Skeletal muscle cell (primary cell): ENCODE measurements at places on chromosomes 6 and 20.

- no peak for DNase-seq
These were observed 308.1 kb downstream of the CDH26 start for GRCh38 chr20:60266177-60266823.

DNA sequence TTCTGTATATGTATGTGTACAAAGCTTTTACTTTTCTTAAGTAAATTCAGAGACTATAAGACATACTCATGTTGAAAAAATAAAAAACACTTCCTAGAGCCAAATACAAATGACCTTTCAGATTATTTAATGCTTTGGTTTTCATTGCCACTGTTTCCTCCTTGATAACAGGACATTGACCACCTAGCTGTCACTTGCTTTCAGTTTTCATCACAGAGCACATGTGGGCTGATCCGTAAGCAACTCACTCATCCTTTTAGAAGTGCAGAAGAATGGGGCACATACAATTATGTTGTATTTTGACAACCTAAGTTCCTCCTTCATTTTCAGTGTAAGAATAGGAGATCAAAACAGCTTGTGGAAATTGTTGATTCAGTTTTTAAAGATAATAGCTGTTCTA is 6.2 kb downstream of the ZBTB2 start:
- DNase-seq, result no peak

DNA sequence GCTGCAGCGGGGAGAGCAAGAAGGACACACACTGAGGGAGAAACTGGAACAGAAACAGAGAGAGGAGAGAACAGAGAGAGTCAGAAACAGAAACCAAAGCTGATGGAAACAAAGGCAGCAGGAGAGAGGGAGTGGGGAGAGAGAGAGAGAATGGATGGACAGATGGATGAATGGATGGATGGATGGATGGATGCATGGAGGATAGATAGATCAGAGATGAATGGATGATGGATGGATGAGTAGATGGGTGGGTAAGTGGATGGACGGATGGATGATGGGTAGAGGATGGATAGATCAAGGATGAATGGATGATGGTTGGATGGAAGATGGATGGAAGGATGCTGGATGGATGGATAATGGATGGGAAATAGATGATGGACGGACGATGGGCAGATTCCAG is 35.0 kb upstream of the PHACTR3 start:
- DNase-seq, result no peak

DNA sequence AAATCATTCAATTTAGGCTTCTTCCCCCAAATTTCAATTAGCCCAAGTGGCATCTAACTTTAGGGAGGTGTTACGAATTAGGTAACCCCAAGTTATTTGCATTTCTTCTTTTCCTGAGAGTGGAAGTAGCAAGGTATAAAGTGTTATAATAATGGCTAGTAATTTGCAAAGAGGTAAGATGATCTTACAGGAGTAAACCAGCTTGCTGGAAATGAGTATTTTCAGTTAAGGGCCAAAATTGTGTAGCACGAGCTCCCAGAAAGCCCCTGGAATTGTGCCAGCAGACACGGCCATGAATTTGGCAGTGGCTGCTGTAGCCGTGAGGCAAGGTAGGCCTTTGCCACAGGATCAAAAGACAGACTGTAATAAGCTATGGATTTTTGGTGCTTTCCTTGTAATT is 38.0 kb downstream of the CITED2 start:
- no peak for DNase-seq

DNA sequence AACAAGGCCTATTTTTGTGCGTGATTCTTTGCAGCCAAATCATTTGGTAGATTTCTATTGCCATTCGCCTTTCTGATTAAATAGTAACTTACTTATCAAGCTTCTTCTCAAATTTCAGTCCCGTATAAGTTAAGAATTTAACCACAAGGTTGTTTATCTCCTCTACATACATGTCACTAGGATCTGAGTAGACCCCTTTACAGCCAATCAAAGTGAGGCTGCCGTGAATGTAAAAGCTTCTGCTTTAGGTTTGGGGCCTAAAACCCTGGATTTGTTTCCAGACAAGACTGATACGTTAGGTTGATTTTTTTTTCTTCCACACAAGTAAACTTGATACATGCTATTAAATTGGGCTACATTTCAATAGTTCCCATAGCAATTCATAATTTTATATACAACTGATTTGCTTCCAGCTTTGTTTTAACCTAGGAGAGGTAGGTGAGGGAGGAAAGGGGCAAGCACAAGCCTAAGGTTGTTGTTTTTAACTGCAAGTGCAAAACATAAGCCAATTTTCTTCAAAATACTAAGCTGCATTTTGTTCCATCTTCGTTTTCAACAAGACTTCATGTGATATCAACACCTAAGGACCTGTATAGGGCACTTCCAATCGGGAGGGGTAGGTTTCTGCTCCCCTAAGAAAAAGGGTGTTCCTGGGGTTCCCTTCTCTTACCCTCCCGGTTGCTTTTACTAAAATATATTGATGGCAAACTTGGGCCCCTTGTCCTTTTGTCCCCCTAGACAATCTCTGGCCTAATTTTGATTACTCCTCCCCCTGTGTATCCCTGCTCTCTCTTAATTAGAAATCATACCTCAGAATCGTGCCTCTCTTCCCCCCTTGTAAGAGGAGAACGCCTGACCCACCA is 1.7 kb downstream of the RANBP9 start:
- no peak for DNase-seq

DNA sequence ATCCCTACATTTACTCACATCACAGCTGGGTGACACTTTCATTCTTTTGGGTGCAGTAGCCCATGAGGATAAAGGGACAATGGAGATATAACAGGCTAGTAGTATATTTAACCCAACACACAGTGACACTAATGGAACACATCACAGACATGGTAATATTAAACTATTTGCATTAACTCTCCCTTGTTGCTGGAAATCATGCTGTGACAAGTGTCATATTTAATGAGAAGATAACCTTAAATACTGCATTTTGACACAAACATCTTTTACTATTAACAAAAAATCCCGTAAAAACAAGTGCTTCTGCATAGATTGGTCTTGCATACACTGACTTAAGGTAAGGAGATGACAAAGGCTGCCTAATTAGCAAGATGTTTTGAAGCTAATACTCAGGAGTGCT is 45.5 kb downstream of the CNR1 start:
- no peak for DNase-seq

DNA sequence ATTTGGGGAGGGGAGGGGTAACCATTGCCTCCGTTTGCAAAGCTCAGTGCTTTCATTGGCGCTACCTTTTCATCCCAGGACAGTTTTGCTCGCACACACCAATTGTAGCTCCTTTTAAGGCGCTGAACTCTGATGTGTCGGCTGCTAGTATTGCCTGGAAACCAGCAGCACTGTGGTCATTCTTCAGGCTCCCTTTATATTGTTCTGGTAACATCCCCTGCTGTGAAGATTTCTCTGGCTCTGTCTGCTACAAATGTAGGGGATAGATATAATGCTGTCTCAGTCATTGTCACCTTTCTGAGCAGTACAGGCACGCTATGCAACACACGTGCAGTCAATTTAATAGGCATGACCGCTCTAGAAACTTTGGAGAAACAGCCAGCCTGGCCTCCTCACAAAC is 172.9 kb upstream of the SASH1 start:
- no peak for DNase-seq

DNA sequence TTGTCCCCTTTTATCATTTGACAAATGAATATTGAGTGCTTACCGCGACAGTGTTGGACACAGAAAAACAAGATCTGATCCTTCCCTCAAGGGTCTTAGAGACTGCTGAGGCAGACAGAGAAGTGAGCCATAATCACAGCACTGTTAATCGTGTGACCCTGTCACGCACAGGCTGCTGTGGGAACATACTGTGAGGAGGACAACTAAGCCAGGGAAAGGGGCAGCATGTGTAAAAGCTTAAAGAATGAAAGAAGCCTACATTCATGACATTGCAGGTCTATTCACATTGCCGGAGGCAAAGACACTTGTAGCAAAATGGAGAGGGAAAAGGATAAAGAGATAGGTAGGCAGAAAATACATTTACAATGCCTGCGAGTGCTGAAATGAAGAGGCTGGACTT is 32.7 kb downstream of the TRDN start:
- DNase-seq, result no peak

- no peak for DNase-seq
These were observed 133.2 kb upstream of the RPS6KA2 start for GRCh38 chr6:166760288-166760687.

DNA sequence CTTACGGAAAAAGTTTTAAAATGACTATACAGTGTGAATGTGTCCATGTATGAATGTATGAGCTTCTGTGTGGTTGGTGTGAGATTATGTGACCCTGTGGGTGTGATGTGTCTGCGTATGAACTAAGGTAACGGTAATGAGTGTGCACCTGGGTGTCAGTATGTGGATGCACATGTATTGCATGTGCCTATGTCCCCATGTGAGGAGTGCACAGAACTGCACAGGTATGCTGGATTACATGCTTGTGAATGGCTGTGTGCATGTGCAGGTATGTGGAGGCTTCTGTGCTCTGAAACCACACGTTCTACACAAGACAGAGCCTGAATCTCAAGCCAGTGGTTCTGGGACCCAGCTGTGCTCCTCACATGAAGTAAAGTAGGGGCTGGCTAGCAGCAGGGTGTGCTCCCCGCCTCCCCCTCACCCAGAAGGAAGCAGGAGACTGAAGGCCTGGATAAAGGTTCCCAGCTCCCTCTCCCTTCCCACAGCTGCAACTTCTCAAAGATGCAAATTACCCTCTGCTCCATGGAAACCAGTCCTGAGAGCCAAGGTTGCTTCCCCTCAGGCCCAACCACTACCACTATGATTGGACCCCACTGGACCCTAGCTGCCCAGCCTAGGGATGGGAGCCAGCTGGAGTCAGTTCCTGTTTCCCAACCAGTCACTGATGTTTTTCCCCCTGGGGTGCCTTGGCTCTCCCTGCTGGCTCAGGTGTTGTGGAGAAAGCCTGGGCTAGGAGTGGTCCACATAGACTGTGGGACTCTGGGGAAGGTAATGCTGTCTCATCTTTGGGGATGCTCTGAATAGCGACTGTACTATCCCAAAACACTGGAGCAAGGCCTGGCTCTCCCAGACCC is 24.8 kb upstream of the SPDEF start:
- no peak for DNase-seq

DNA sequence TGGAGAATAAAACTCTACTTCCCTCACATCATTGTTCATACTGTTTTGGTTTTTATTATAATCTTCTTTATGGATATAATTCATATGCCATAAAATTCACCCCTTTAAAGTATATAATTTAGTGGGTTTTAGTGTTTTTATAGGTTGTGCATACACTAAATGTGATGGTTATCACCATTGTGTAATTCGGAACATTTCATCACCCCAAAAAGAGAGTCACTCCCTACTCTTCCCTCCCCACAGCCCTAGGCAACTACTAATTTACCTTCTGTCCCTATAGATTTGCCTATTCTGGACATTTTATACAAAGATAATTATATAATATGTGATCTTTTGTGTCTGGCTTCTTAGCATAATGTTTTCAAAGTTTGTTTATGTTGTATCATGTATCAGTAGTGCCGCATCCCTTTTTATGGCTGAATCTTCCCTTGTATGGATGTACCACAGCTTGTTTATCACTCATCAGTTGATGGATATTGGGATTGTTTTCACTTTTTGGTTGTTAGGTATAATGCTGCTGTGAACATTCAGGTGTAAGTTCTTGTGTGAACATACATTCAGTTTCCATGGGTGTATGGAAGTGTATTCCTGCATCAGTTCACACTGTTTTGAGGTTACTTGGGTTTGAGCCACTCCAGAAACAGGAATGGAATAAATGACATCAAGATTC is 4.2 kb downstream of the TM9SF4 start:
- DNase-seq, result no peak

DNA sequence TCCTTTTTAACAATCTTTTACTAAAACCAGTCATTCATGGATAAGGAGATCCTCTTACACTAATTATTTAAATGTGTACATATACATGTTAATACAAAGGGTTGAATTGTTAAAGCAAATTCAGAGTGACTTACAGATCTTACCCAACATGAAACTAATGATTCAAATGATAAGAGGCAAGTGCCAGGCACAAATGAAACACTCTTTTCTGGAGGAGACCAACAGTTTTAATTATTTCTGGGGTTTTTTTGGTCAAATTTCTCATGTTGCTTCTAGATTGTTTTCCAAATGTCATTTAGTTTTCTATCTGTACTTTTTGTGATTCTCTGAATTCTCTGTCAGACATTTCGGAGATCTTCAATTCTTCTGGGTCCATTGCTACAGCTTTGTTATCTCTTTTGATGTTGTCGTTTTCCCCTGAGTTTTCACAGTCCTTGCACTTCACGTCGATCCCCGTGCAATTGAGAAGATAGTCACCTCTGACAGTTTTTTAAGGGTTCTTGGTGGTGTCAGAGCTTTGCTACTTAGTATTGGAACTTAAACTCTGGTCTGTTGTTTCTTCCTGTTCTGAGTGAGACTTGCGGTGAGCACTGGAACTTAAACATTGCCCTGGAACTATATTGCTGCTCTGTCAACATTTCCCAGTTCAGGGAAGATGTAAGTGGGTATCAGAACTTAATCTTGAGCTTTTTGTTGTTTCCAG is 23.2 kb downstream of the MAS1 start:
- DNase-seq, result no peak

DNA sequence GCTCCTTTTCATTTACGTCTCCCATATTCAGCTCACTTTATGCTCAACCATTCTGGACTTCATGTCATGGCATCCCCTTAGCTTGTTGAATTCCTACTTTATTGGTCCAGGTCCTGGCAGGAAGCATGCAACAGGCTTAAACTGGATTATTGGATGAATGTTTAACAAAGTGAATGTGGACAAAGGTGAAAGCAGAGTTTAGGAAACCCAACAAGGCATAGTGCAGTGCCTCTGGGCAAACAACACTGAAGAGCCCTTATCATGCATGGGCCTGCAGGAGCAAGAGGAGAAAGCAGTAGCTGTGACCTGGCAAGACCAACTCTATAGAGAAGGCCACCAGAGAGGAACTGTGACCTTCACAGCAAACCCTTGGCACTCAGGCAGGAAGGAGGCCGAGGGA is 5.3 kb upstream of the ANKRD66 start:
- DNase-seq, result no peak

DNA sequence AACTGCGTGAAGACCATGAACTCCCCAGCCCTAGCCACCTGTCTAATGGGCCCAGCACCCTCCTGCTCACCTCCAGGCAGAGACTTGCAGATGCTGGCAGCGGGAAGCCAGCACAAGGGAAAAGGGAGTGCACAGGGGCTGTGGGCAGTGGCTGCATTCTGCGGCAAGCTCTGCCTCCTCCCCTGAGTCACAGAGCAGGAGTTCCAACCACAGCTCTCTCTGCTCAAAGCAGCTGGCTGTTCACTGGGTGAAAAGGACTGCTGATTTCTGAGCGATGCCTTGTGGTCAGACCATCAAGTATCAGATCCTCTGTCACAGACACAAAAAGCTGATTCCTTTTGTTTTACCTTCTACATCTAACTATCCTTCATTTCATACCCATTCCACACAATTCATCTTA is 10.5 kb downstream of the NKX2-2 start:
- DNase-seq, result peak; percentile 28

DNA sequence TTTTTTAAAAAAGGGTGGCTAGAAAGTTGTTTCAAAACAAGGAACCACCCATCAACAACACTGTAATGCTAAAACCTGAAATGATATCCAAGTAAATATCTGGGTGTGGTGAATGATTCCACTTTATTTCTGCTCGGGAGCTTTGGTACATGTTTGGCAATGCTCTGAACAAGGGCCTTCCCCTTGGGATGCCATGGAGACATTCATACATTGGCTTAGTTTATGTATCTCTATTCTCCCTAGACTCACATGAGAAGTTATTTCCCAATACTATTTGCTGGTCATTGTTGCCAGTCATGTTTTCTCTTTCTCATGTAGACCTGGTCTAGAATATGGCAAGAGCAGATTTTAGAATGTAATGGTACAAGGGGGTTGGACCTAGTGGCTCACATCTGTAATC is 22.9 kb downstream of the ADTRP start:
- DNase-seq, result no peak
